Activated naive CD8-positive, alpha-beta T cell treated with anti-CD3 and anti-CD28 coated beads, Interleukin-2, amount 10 ng/mL, durations not matched to agents 7 days and 5 days (primary cell): ENCODE measurements at places on chromosomes 7 and 10.

- peak; percentile 53 for DNase-seq
These were observed 22.2 kb downstream of the LIPK start for GRCh38 chr10:88728107-88728763.

GRCh38 chr10:124647421-124648130 is 96.6 kb downstream of the FAM53B start:
- peak; percentile 68 for DNase-seq

- DNase-seq: no peak
These were observed 105.3 kb downstream of the FRMD4A start for GRCh38 chr10:14225379-14225778.

- no peak for DNase-seq
These were observed 579 bp downstream of the IDI1 start for GRCh38 chr10:1048349-1048731.

- DNase-seq: no peak
These were observed 86.6 kb upstream of the LEP start for GRCh38 chr7:128154504-128154903.

GRCh38 chr10:122391875-122392274 is 17.4 kb downstream of the PLEKHA1 start:
- no peak for DNase-seq

GRCh38 chr10:27568196-27569175 is 64.4 kb downstream of the RAB18 start:
- DNase-seq: no peak

DNA sequence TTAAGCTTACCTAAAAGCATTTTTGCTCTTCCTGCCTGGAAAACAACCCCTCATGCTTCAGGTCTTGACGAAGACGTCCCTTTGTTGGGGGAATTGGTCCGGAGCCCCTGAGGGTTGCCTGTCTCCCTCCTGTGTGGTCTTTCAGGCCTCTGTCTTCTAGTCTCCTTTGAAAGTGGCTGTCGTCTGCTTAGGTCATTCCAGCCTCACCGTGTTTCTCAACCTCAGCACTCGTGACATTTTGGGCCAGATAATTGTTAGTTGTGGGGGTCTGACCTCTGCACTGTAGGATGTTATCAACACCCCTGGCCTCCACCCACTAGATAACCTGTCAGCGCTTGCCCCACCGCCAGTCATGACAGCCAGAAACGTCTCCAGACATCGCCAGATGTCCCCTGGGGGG is 219.1 kb downstream of the TCF7L2 start:
- DNase-seq: no peak

GRCh38 chr10:64288404-64288803 is 767.2 kb downstream of the REEP3 start:
- DNase-seq: no peak
